ENCODE measurements at places on chromosomes 7 and 10.

GRCh38 chr7:1040790-1041189, 3.6 kb upstream of the GPR146 start:
- DNase-seq, result no peak

DNA sequence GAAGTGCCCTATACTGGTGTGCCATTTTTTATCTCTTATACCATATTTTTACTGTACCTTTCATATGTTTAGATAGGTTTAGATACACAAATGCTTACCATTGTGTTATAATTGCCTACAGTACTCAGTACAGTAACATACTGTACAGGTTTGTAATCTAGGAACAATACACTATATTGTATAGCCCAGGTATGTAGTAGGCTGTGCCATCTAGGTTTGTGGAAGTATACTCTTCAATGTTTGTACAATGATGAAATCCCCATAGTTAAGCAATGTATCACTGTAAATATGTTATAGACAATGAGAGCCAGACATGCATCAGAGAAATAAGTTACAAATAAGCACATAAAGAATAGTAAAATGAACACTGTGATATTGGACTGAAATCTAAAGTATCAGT, 109.1 kb downstream of the IQUB start:
- no peak for DNase-seq

DNA sequence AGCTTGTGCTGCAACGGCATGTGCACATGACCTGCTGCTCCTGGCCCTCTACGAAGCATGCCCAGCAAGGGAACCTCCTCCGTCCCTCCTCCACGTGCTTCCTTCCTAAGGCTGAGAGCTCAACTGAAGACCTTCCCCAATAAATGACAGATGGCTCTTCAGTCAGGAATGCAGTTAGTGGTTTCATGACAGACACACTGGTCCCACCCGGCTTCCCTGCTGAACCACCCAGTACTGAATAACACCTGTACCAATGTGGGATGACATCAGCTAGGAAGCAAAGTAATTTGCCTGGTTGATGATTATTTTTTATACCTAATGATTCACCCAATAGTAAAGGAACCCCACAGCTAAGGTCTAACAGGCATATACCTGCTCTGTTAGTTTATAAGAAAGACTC, 69.1 kb downstream of the SCRN1 start:
- DNase-seq, result no peak

GRCh38 chr7:31465285-31465684, 48.6 kb upstream of the ITPRID1 start:
- DNase-seq, result no peak

DNA sequence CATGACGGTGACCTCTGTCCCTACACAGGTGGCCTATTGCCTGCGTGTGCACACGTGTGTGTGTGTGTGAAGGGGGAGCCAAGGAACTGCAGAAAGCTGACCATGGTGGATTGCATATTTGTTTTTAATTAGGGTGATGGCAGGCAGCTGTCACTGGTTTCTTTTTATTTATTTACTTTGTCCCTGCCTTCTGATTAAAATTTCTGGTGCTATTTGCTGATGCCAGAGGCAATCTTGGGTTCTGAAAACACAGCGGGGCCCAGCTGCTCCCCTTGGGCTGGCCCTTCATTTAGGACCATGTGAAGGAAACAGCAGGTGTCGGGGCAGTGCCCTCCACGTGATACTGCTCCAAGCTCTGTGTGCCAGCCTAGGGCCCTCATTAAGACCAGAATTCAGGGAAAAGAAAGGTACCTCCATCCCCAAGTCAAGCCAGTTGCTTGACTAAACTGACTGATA, 71.3 kb upstream of the PODXL start:
- no peak for DNase-seq

DNA sequence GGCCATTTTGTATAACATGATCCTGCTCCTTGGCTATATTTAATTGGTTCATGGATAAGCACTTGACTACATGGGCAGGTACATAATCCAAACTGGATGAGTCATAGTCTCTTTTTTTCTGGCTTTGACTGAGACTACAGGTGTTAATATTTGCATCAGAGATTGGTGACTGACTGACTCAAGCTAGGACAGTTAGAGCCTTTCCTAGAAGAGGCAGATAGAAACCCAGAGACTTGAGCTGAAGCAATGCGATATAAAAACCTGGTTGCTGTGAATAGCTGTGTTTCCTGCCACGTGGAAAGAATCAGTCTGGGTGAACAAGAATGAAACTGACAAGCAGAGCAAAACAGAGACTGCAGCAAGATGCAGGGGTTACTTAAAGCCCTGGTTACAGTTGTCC, 81.0 kb downstream of the SAMD9 start:
- DNase-seq, result peak; percentile 16

GRCh38 chr10:77093126-77093525, 544.5 kb downstream of the KCNMA1 start:
- no peak for DNase-seq

DNA sequence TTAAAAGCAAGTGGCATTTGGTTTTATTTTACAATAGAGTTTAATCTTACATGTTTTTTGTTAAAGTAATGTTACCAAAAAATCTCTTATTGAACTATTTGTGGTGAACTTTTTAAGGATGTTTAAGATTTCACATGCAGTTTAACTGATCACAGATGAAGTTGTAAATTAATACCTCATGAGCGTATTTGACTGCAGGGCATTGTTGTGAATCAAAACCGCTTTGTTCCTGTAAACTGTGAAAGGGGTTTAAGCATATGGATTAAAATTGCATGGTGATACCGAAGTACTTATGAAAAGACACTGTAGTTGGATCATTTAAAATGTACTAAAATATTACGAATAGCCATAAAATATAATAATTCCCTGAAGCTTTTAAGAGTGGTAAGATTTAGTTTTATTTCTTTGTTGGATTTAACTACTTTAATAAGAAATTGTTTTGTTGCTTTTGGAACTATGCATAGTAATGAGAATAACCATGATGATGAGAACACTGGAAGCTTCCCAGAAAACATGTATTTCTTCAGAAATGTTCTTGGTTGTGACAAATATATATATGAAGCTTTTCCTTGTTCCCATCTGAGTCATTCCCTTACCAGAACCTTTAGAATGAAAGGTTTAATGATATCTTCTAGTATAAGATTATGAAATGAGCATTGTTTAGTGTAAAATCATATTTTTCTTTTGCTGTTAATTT, 131.3 kb downstream of the ADK start:
- DNase-seq, result no peak

DNA sequence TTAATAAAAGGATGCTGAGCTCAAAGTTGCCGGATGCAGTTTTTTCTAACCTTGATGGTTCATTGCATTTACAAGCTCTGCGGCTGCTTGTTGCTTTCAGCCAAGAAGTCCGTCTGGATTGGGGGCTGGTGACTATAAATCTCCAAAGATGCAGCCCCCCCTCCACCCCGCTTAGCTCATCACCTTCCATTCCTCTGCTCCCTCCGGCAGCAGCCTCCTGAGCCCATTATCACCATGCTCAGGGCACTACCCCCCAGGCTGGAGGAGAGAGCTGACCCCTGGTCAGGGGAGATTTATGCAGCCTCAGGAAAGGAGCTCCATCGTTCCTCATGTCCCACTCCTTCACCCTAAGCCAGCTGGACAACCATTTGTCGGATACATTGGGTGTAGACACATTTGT, 55.3 kb upstream of the ZRANB1 start:
- DNase-seq, result no peak

DNA sequence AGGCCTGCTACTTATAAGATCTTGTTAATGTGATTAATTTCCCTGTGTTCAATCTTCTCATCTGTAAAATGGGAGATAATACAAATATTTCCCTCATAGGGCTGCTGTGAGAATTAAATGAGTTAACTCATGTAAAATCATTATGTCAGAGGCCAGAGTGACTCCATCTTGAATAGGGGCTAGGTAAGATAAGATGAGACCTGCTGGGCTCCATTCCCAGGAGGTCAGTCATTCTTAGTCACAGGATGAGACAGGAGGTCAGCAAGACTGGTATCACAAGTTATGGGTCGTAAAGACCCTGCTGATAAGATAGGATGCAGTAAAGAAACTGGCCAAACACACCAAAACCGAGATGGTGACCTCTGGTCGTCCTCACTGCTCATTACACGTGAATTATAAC, 200.7 kb downstream of the CYP26A1 start:
- DNase-seq, result no peak

DNA sequence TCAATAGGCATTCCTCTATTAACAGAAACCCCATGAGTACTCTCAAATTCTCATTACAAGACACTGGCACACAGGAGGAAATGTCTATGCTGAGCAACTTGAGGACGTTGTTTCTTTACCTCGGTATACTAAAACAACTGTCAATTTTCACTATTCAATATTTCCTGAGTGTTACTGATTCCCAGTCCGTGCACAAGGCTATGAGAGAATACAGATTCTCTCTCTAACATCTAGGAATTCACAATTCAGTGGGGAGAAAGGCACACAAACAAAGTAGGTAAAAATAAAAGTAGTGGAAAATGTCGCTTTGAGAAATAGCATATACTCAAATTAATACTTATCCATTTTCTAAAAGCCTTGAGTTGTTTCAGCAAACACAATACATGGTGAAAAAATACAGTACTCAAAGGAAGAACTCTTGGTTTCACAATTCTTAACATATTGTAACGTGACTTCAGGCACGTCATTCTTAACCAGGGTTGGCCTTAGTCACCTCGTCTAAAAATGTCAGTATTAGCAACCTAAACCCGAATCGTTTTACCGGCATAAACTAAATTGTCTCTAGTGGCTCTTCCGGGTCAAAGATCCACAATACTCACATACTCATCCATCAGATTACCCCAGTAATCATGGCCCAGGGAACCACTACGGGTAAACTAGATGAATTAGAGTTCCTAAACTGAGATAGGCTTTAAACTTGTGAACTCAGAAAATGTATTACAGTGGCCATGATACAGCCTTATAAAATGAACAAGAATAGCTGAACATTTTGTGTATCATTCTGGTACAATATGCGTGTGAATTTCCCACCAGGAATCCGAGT, 1.5 kb downstream of the IPMK start:
- DNase-seq, result no peak

GRCh38 chr7:107461938-107462533, 7.8 kb upstream of the GPR22 start:
- no peak for DNase-seq

GRCh38 chr10:85177767-85178166, 849.4 kb downstream of the CCSER2 start:
- no peak for DNase-seq

DNA sequence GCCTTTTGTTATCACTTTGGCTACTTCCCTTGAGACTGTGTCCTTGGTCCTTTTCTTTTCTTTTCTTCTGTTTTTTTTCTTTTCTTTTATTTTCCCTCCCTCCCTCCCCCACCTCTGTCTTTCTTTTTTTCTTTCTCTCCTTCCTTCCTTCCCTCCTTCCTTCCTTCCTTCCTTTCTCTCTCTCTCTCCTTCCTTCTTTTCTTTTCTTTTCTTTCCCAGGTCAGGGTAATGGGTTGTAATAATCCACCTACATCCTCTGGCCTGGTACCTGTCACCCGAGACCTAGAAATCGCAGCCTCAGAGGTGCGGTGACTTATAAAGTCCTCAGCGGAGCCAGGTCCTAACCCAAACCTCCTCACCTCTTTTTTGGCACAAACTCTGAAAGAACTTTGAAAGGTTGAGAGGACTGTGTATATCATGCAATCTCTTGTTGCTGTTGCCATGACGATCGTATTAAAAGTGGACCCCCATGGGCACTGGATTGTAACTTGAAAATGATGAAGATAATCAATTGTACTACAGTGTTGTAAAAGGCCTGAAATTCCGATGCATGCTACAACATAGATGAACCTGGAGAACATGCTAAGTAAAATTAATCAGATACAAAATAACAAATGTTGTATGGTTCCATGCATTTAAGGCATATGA, 140.7 kb upstream of the AGK start:
- no peak for DNase-seq

- DNase-seq, result peak; percentile 60
These were observed 62.4 kb downstream of the LSM5 start for GRCh38 chr7:32427769-32428291.

GRCh38 chr7:90763108-90763507, 167.0 kb downstream of the CDK14 start:
- DNase-seq, result no peak

DNA sequence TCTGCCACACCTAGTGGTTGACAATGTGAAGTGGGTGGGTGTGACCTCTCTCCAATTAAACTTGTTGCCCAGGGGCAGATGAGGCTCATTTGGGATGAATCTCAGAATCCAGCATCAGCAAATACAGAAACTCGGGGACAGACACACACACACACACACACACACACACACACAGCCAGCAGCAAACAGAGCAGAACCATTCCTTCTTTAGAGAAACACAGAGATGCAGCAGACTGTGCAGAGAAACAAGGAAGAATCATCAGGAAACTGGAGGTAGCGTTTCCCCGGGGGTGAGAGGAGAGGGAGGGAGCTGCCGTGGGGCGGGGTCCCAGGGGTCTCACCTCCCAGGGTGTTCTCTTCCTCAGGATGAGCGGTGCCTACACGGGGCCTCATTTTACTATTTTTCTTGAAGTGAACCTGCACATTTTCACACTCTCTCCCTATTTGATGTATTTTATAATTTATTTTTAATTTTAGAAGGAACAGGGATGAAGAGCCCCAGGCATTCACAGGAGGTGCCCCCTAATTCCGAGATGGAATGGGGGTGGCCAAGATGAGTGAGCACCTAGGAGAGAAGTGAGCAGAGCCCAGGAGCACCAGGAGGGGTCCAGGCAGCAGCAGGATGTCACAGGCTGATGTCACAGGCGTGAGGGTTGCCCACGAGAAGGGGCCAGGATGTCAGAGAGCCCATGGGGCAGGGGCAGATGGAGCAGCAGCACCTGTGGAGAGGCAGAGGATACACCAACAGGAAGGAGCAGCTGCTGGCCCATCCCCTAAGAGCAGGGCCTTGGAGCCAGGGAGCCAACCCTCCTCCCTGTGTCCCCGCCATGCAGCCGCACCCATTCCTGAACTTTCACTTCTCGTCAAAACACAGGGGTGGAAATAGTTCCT, 85.3 kb upstream of the PPP2R2D start:
- DNase-seq, result no peak

DNA sequence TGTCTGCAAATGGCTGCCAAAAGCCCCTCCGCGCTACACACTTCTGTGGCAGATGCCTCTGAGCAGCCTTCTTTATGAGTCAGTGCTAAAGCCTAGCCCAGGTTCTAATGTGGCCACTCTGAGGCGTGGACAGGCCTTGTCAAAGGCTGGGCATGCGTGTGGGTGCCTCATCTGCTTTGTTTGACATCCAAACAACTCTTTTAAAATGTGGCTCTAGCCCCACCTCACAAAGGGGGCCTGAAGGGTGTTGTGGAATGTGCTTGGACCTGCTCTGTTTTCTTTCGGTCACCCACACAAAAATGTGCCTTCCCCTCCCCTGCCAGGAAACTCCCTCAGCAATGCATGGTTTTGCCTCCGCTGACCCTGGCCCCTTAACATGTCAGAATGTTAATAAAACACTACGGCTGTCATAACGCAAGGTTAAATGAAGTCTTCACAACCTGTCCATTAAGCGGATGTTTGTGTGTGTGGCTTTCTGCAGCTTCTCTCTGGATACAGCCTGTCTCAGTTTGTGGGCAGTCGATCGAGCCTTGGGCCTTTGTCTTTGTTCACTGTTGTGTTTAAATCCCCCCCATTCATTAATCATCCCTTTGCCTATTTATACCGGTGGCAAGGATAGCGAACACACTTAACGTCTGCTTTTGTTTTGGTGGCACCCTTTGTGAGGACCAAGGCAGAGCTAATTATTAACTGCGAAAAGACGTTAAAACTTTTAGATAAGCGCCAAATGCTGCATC, 718.9 kb downstream of the LRMDA start:
- DNase-seq, result no peak

- no peak for DNase-seq
These were observed 59.6 kb downstream of the RELN start for GRCh38 chr7:103929901-103930311.

- DNase-seq, result no peak
These were observed 6.2 kb downstream of the FAM241B start for GRCh38 chr10:69636273-69636575.
